ENCODE measurements at places on chromosomes 5 and 9. TPM values are rescaled to one million over a fixed set of nuclear protein-coding genes. Genes with fewer than 3 reads are reported as not detected.

DNA sequence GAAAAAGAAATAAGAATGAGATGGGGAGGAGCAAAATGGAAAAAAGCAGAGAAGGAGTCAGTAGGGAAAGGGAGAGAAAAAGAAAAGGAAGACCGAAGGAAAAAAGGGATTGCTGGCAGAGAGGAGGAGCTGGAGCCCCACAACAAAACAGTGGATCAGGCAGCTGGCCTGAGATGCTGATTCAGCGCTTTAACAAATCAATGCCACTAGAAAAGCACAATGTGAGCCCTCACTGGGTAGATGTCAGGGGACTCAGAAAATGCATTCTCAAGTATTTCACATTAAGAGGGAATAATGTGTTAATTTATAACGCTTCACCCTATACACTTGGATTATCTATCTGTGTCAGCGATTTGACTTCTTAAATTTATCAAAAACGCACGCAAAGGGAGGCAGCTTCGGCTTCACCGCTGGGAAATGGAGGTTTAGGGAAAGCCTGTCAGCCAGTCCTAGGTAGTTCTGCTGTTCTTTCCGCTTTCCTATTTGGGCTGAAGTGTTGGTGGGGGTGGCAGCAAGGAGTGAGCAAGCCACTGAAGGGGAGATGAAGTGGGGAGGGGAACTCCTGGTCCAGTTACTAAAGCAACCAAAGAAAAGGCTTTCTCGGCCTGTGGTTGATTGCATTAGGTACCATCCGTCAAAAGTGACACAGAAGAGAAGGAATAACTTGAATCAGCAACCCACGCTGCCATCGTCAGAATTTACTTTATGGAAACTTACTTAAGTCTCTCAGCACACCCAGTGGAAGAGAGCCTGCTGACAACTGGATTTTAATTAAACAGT is 161.6 kb downstream of the BNC2 start:
- no peak for DNase-seq

DNA sequence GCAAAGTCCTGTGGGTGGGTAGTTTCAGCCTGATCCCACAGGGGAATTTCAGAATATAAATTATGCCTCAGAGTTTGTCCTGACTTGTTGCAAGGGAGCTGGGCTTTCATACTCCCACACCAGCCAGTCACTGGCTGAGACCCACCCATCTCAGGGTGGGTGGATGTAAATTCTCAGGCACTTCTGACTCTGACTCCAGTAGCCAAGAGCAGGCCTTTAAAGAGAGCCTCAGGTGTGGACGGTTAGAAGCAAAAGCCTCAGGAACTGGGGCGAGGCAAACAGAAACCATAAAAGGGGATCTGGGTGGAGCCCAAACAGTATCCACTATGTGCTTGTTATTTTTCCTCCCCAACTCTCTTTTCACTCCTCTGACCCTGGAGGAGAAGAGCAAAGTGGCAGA is 28.6 kb upstream of the FBXW11 start:
- no peak for DNase-seq

DNA sequence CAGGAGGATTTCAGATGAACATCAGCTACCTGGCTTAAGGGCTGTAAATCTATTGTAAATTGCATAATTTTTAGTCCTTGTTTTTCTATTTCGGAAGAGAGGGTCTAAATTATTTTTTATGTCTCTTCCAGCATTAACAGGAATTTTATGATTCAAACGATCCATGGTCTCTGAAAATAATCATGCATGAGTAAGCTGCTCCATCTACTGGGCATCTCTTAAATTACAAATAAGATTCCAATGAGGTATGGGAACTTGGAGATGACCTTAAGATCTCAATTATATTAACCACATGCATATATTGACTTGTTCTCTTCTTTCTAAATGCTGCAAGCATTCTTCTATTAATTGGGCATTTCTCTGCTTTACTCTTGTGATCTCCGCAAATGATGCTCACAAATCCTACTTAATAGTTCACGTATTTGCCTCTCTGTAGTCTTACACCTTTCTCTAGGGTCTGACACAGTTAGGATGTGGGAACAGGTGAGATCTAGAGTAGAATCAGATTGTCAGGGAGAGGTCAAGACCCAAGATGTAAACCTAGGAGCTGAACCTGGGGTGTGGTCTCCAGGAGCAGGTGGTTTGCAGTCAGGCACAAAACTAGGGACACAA is 86.9 kb downstream of the NUDT12 start:
- DNase-seq, result peak; percentile 46

GRCh38 chr9:98335661-98336060 is 80.2 kb upstream of the TBC1D2 start:
- no peak for DNase-seq

- no peak for DNase-seq
Measured at GRCh38 chr5:173707392-173707791, 90.9 kb upstream of the BOD1 start.

GRCh38 chr5:99724732-99725290 is 796.0 kb upstream of the CHD1 start:
- no peak for DNase-seq

Gene HK3
- polyA plus RNA-seq, result 0.64 TPM

- no peak for DNase-seq
Measured at GRCh38 chr9:89383030-89383720, 64.9 kb downstream of the SECISBP2 start.

- DNase-seq, result no peak
Measured at GRCh38 chr5:128708841-128709240, 170.8 kb upstream of the FBN2 start.

DNA sequence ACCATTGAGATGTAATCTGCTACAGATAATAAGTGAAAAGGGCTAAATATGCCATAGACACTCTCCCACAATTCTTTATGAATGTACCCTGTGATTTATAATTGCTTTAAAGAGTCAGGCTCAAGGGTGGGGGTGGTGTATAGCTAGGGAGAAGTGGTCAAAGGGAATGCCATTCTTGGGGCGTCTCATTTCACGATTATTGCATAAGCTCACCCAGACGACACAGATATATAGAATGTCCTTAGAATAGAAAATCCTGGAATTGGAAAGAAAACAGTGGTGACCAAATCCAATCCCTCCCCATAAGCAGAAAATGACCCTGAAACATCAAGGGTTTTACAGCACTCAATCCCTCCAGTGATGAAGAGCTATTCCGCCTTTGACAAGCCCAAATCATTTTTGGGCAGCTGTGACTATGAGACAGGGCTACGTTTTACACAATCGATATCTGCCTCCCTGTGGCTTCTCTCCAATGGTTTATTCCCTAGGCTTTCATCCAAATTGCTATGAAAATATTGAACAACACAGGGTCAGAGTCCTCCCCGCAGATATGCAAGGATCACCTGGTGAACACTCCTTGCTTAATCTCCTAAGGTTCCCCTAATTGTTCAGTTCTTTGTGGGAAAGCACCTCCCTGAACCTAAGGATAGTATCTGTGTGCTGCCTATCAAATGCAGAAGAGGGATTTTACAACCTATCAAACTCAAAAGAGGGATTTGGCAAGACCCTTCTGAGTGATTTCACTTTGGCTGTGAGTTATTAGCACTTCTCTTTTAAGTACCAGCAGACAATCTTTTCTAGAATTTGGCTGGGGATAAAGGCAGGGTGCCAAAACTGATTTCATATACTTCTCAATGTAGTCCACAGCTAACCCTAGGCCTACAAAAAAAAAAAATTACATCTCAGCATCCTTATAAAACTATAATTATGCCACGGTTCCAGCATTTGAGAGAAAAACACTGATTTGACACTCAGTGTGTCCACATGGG is 144.9 kb upstream of the CDH6 start:
- peak; percentile 54 for DNase-seq

DNA sequence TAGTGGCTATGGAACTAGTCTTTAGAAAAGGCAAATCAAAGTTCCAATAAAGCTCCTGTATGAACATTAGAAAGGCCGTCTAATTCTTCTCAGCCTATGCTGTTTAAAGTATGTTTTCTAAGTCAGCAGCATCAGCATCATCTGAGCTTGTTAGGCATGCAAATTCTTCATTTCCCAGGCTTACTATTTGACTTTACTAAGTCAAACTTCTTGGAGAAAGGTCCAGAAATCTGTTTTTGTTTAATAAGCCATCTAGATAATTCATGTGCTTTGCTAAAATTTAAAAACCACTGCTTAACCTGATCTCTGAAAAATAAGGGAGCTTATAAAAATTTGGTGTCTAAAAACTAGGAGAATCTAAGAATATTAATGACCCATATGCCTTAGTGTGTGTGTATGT is 200.2 kb upstream of the SGCD start:
- no peak for DNase-seq

DNA sequence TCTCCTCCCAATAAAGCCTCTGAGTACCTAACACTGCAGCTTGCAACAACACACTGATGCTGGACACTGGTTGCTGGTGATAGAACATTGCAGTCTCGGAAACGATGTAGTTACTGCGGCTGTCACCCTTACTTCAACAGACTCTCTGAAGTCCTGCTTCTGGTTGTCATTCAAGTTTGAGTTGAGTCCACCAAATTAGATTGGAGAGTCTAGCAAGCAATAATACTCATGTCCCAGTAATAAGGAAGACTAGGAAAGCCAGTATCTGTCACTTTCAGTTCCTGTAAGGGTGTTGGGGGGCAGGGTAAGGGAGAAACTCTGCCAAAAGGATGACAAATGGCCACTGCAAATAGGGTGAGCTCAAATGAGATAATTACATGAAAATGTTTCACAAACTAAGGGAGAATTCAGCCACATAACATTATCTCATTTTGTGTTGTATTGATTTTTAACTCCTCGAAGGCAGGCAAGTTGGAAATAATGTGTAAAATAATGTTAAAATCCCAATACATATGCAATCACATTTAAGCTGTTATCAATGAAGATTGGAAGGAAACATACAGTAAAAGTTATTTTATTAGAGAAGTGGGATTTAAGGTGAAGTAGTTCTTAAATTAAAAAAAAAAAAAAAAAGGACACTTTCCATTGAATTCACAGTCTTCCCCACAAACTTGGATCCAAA is 849 bp upstream of the IFT74 start:
- no peak for DNase-seq

Gene FOXD4L5
- 0.54 TPM for polyA plus RNA-seq

- no peak for DNase-seq
Measured at GRCh38 chr5:62144401-62145022, 161.5 kb upstream of the KIF2A start.

GRCh38 chr9:71857159-71857558 is 53.8 kb downstream of the ABHD17B start:
- no peak for DNase-seq

GRCh38 chr9:127123064-127123890 is 842 bp upstream of the ANGPTL2 start:
- DNase-seq, result no peak

DNA sequence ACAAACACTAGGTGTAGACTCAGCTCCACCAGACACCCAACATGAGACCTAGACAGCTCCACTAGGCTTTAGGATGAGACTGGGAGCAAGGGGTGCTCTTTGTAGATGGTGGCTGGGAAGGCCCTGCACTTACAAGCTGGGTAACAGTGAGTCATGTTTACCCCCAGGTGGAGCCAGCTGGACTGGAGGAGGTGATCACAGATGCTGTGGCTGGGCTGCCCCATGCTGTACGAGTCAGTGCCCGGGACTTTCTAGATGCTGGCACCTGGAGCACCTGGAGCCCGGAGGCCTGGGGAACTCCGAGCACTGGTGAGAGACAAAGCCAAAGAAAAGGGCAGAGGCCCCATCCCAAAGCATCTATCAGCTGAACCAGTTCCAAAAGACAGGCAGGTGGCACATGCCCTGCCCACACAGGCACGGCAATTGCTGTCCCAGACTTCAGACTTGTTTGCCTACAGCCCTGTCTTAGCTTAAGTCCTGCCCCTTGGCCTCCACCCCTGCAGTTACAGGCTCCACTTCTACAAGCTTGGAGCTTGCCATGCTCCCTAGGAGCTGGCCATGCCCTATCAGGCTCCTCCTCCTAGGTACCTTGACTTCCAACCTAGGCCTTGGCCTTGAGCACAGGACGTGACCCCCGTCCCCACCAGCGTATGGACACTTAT is 2.7 kb downstream of the CCL27 start:
- DNase-seq, result no peak

Data from right lung (tissue), 10 donors.